ENCODE measurements at places on chromosomes 3 and 15.

- no peak for DNase-seq
These were observed 31.6 kb downstream of the PRKCD start for GRCh38 chr3:53192608-53193007.

- DNase-seq: no peak
These were observed 33.1 kb upstream of the PARL start for GRCh38 chr3:183917776-183918175.

DNA sequence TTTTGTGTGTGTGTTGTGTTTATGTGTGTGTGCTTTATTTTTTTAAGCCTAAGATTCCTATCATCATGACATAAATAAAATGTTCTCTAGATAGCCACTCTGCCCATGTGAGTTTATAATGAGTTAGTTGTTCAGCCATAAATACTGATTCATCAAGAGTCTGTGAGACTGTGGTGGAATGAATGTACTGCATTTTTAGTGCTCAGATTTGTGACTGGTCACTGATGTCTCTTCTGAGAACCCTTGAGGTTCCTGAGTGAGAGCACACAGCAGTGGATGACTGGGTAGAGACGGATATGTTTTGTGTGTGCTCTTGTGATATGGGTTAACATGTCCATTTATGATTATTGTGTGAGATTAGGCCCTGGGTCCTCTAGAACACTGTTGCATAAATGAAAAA, 51.2 kb downstream of the SETD5 start:
- no peak for DNase-seq

DNA sequence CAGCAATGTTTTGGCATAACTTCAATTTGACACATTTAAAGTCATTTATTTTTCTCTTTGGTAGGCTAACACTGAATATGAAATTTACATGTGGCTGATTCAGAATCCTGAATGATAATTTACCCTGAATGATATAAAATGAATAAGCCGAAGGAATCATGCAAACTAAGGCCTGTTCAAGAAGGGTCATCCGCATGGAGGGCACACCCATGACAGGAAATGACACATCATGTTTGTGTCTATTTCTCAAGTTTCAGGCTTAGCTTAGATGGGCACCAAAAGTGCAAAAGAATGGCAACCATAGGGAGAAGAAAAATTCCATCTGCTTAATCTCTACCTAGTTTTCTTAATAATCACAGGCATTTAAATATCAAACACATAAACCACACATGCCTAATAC, 141.5 kb downstream of the DUT start:
- DNase-seq: no peak

- no peak for DNase-seq
These were observed 111.1 kb upstream of the CBLB start for GRCh38 chr3:105979961-105980360.

DNA sequence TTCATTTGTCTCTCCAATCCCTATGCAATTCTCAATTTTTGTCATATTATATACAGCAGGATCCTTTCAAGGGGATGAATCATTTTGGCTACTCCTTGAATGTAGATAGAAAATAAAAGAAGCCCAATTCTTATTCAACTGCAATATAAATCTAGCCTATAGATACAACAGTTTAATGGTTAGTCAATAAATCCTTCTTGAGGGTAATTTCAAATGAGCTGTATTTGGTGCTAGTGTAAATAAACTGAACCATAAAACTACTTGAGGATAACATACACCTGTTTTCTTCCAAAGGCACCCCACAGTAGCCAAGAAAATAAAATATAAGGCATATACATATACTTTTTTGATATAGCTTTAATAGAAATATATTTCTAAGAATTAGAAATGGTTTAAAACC, 830.3 kb downstream of the ROBO1 start:
- no peak for DNase-seq

- DNase-seq: no peak
These were observed 189.4 kb upstream of the CD96 start for GRCh38 chr3:111352585-111352984.

GRCh38 chr15:90819850-90820249, 48.5 kb upstream of the FURIN start:
- DNase-seq: no peak

DNA sequence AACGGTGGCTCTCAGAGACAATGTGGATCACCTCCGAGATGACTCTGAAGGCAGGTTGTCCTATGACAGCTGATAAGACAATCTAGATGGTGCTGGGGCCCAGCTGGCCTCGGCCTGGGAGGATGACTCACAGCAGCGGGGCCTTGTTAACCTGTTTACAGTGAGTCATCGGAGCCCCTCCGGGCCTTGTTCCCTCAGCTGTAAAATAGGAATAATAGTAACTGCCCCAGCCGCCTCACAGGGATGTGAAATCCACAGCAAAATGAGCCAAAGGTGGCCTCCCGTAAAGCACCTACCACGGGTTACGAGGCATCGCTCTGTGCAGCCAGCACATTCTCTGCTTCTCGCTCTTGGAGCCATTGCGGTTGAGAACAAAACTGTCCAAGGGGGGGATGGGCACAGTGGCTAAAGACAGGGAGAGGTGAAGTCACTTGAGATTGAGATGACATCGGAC, 88.6 kb upstream of the RASGRF1 start:
- no peak for DNase-seq

DNA sequence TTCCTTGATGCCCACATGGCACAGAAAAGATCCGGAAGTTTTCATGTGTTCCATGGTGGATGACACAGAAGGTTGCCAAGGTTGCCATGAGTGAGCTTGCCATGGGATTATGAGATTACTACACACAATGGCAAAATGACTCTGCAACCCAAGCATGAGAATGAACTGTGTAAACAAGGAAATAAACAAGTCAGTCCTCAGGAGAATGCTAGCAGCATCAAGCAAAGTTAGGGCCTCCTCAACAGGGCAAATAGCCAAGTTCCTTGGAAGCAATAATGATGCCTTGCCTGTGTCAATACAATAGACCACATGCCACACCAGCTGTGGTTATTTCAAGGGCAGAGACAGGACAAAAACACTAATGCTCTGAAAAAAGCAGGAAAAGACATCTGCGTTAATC, 41.8 kb downstream of the AQR start:
- no peak for DNase-seq

GRCh38 chr15:29100486-29101000, 169.1 kb downstream of the NSMCE3 start:
- DNase-seq: no peak

DNA sequence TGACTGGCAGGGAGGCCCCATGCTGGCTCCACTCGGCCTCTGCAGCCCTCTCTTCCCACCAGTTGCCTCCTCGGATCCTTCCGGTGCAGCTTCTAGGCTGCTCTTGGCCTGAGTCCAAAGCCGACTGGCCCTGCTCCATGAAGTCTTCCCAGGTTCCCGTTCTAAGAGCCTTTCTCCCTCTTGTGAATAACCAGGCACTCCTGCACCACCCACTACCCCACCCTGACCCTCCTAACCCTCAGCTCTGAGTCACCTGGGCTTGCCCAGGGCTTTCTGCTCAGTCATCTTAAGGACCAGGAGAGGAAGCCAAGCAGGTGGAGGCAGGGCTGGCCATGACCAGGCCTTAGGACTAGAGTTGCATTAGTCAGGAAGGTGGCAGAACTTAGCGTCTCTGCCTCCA, 28.1 kb upstream of the CNBP start:
- no peak for DNase-seq

- no peak for DNase-seq
These were observed 123.0 kb upstream of the EIF1B start for GRCh38 chr3:40186508-40186907.

DNA sequence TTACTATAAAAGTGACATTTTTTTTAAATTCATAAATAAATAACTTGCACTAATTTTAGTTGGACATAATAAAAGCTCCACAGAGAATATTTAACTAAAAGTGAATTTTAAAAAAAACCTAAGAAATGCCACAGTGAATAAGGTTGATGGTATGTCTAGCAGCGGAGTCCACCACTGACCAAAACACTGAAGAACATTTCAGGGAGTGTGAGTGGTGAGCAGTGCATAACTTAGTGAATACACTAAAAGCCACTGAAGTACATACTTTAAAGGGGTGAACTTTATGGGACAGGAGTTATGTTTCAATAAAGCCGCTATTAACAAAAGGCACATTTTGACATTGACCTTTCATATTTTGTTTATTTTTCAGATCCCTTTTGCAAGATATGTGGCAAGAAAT, 32.3 kb downstream of the SRP14 start:
- no peak for DNase-seq

DNA sequence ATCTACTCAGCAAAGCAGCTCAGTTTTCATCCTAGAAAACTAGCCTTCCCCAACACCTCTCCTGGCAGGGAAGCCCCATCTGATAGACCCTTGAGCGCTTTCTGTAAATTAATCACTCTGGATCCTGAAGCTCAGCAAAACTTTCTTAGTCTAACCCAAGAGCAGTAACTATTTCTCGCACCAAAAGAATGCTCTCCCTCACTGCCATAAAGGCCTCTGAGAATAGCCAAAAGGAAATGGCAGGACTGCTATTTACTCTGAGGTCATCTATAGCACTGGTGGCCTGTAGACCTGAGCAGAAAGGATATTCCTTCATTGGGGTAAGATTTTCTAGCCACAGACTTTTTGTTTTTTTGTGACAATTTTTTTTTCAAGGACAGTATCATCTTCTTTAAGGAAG, 345.8 kb upstream of the ADAMTS9 start:
- no peak for DNase-seq

DNA sequence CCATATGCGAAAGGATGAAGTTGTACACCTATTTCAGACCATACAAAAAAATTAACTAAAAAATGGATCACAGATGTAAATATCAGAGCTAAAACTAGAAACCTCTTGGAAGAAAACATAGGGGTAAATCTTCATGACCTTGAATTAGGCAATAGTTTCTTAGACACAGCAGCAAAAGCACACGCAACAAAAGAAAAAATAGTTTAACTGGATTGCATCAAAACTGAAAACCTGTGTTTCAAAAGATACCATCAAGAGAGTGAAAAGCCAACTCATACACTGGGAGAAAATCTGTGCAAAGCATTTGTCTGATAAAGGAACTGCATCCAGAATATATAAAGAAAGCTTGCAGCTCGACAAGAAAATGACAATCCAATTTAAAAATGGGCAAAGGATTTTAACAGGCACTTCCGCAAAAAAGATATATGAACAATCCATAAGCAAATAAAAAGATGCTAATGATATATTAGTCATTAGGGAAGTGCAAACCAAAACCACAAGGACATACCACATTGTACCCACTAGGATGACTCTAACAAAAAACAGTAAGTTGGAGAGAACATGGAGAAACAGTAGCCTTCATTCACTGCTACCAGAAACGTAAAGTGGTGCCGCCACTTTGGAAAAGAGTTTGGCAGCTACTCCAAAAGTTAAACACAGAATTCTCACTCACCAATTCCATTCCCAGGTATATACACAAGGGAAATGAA, 263.1 kb downstream of the ADAMTS17 start:
- no peak for DNase-seq

DNA sequence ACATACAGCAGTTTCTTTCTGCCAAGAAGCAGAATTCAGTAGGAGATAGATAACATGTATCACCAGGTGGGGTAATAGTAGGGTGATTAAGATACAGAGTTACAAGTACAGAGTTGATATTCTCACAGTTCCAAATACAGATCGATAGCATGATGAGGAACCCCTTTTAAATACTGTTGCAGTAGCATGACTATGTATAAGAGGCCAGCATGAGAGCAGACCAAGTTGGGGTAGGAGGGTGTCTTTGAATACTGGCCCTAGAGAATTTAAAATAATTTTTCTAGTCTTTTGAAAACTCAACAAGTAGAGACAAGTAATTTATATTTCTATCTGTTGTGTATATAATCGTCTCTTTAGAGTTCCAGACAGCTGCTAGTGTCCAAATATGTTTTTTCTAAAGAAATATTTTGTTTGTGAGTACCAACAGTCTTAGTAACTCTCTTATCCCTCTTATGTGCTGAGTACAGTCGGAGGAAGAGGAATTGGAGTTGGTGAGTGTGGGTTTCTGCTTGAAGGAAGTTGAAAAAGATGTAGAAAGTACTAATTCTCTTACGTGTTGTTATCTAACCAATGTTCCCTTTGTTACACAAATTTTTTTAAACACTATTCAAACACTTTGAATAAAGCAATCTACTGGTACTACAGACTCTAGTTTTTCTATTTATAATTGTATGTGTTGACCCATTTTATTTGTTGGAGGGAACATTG, 30.2 kb downstream of the LYSMD4 start:
- no peak for DNase-seq

GRCh38 chr3:142355692-142356091, 92.1 kb downstream of the XRN1 start:
- no peak for DNase-seq

DNA sequence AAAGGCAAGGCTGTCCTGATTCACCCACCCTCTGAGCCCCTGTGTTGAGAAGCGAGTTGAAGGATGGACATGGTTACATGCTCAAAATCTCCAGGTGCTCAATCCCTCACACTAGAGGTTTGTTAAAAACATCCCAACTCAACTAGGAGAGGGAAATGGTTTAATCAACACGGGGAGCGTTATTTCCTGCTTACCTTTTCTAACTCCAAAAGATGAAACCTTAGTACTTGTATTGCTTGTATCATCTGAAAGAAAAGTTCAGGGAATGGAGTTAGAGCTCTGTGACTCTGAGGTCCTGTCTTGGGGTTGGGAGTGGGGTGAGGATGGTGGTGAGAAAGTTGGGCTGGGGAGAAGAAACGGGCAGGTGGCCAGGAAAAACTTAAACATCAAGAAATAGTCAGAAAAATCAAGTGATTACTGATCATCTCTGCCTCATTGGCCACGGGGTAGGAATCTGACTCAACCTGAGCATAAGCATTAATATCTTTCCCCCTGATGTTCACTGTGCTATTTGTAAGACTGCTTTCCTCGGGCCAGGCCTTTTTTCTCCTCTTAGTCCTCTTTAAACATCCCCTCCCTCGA, 5.9 kb downstream of the MEIS2 start:
- DNase-seq: no peak

DNA sequence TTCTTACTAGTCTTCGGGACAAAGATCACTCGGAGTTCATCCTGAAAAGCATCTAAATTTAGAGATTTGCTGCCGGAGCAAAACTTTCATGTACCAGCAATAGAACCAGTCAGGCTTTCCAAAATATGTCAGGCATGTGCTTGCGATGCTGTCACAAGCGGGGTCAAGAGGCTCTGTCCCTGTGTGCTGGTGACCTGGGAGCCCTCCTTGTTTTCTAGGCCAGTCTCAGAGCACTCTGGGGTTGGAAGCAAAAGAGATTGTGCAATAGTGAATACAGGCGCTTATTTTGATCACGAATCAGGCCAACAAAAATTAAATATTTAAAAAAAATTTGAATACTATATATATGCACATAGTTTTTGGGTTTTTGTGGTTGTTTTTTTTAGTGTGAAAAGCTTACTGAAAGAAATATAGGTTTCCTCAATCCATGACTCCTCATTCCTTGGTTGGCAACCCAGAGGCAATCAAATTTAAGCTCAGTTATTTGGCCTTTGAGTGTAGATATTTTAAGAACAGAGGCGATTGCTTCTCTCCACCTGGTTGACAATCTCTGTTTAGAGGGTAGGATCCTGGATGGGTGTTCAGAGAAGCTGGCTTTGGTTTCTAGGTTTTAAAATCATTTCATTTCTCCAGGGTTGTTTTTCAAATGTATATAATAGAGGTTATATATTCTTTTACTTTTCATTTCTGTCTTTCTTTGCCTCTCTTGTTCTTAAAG, 8.4 kb upstream of the KLHL24 start:
- DNase-seq: no peak
